AG08395 (cell line): ENCODE measurements at places on chromosomes 7 and 10.

- DNase-seq = no peak
Measured at GRCh38 chr7:43701500-43701854, 27.8 kb downstream of the COA1 start.

GRCh38 chr7:146698995-146699610 is 582.5 kb downstream of the CNTNAP2 start:
- DNase-seq = no peak

GRCh38 chr10:127592586-127592985 is 43.5 kb downstream of the NPS start:
- DNase-seq = no peak

- DNase-seq = no peak
Measured at GRCh38 chr7:6536262-6537260, 14.7 kb downstream of the GRID2IP start.

- DNase-seq = no peak
Measured at GRCh38 chr10:68684413-68684812, 36.6 kb upstream of the CCAR1 start.

DNA sequence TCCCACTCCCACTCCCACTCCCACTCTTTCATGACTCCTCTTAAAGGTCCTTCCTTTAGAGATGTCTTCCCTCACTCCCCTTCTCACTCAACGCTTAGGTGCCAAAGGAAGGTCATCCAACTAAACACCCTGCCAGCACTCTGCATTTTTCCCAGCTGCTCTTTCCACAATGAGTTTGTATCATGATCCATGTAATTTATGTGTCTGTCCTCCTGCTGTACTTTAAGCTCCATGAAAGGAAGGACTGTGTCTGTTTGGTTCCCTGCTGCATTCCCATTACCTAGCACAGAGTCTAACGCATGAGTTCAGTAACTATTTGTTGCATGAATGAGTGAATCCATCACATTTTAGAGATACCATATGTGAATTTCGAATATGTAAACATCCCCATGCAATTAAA is 252.7 kb downstream of the KIF20B start:
- DNase-seq = no peak

GRCh38 chr10:101760510-101760909 is 15.4 kb downstream of the FGF8 start:
- no peak for DNase-seq

DNA sequence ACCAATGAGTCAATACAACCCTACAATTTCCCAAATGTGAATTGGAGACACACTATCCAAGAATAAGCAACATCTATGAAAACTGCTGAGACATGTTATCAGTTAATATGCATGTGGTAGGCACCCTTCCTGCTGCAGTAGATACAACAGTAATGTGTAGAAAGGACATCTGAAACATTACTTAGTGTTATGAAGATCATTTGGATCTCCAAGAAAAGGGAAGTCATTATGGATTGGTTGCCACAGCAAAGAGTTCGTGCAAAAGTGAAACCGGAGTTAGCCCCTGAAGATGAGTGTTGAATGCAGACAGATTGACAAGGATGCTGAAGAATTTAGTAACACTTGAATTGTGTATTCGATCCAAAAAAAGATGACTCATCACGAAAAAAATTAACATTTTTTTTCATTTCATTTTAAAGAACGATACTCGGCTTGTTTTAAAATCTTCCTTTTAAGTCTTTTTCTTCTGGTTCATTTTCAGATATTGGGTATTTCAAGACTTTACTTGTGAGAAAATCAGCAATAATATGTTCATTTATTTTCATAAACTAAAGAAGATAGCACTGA is 322.4 kb upstream of the KLF6 start:
- no peak for DNase-seq

GRCh38 chr10:69835233-69835632 is 33.5 kb downstream of the COL13A1 start:
- DNase-seq = no peak

DNA sequence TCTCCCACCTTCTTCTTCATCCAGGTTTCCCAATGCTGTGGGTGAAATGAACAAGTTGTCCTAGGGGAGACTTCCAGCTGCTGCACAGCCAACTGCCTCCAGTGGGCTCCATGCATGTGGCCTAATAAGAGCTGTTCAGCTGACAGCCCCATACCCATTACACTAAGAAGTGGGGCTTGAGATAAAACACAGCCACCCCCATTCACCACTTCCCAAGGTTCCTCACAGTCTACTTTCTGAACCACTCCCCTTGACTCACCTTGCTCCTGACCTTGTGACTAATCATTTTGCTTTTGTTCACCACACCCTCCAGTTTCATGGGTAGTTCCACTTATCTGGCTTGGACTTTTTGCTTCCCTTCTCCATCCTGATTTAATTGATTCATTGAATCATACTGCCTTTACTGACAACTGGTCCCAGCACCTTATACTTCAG is 119.3 kb downstream of the CABCOCO1 start:
- DNase-seq = no peak

DNA sequence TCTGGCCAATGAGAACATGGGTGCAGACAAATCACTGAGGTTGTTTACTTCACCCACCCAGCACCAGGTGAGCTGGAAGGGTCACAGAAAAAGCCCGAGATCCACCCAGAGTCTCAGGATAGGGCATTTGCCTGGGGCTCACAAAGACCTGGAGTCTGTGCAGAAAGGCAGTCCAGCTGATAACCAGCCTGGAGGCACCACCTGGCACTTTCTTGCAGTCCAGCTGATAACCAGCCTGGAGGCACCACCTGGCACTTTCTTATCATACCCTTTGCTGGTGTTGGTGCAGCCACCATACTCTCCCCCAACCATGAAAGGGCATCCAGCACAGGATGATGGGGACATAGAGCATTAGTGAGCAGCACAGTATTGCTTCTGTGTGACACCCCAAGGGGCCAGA is 104.1 kb downstream of the PPP1R3C start:
- DNase-seq = no peak

GRCh38 chr10:13803566-13804554 is 217.1 kb downstream of the PRPF18 start:
- DNase-seq = no peak

DNA sequence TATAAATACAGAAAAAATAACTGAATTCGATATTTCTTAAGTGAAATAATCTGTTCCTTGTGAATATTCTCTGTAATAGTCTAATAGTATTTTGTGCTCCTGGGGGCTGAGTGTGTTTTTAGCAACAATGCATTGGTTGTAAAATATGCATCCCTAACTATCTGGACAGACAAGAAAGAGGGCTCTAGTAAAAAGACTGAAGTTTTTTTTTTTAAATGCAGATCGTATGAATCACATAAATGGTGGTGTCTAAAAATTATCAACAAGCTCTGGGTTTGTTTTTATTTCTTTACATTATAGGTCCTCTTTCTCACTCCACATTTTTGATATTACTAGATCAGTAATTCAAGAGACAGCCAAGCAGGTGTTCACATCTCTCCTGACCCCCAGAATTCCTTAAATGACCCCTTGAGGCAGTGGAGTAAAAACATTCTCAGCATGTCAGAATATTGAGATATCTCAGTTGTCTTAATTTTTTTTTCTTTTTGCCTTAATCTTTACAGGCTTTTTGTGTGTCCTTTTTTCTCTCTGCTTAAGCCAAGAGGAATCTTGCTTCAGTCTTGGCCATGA is 18.2 kb downstream of the ARID5B start:
- no peak for DNase-seq

- DNase-seq = no peak
Measured at GRCh38 chr7:127892488-127893314, 138.5 kb downstream of the LRRC4 start.

DNA sequence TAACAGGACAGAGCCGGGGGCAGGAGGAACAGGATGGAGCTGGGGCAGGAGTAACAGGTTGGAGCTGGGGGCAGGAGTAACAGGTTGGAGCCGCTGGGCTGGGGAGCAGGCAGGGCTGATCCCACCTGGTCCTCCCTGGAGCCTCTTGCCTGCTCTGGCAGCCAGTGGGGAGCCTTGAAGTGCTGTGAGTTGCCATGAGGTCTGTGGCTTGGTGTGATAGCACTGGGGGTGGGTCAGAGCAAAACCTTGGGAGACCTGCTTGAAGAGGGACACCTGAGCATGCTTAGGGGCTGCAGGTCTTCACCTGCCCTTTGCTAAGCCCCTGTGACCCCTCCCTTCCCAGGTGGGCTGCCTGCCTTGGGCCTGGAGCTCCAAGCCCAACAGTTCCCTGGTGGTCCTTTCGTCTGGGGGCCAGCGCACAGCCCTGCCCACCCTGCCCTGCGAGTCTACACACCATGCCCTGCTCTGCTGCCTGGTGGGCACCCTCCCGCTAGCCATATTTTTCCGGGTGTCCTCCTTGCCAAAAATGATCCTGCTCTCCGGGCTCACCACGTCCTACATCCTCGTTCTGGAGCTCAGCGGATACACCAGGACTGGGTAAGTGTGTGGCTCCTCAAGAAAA is 111.6 kb downstream of the ADCY1 start:
- DNase-seq = no peak

DNA sequence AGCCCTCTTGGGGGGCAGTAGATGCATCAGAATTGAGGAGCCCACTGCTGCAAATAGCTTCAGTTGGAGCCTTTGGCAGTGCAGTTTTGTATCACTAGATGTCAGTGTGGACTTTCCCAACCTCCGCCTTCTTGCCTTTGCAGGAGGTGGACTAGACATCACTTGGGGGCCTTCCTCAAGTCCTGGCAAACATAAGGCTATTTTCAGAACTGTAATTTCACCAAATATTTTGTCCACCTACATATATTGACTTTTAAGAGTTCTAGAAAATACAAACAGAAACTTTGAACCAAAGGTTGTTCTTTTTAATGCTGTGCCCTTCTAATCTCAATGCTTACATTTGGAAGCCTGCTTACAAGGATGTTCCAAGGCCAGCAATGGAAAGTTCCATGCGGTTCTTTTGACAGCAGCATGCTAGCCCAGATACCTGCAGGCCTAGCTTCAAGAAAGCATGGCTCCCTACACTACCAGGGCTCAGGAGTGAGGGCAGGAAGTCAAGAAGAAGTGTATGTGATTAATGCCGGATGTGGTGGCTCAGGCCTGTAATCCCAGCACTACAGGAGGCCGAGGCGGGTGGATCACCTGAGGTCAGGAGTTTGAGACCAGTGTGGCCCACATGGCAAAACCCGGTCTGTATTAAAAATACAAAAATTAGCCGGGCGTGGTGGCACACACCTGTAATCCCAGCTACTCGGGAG is 8.0 kb upstream of the ZNRF2 start:
- peak; percentile 60 for DNase-seq

GRCh38 chr10:12418725-12419261 is 69.4 kb downstream of the CAMK1D start:
- DNase-seq = no peak

- no peak for DNase-seq
Measured at GRCh38 chr10:129389194-129389593, 77.8 kb upstream of the MGMT start.

DNA sequence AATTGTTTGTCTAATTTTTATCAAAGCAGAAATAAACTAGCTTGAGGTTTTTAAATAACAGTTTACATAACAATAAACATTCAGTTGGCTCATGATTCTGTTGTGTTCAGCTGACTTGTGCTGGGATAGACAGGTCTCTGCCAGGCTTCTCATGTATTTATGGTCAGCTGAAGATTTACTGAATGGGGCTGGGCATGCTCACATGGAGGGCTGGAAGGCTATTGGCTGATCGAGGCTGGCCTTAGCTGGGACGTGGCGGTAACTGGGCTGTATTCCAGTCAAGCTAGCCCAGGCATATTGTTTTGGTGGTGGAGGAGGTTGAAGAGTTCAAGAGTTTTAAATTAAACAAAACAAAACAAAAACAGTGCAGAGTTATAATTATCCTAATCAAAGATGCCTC is 251.0 kb upstream of the MTPN start:
- no peak for DNase-seq

DNA sequence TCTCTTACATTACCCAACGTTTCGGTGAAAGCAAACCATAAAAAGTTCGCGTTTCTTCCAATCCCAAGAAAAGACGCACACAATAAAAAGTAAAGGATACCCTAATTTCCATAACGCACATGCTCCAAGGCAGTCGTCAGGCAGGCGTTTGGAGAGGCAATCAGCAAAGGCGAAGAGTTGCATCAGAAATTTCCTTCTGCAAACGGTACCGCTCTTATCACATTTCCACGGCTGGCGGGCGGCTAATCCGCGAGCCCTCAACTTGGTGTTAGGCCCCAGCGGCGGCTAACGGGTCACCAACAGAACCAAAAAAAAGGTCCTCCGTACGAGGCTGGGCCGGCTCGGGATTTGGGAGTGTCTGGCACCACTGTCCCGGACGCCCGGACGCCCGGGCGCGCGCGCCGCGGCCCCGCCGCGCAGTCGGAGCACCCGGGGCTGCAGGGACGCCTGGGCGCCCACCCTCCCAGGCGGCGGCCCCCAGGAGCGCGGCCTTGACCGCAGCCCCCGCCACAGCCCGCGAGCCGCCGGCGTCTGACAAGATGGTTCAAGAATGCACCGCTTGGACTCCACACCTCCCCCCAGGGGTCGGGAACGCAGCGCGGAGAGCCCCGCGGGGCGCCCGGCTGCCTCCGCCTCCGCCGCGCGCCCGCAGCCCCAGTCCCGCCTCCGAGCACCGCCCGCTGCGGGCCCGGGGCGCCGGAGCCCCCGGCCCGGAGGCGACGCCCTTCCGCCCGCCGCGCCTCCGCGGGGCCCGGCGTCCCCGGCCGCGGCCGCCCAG is 9.8 kb upstream of the GRB10 start:
- DNase-seq = peak; percentile 40

DNA sequence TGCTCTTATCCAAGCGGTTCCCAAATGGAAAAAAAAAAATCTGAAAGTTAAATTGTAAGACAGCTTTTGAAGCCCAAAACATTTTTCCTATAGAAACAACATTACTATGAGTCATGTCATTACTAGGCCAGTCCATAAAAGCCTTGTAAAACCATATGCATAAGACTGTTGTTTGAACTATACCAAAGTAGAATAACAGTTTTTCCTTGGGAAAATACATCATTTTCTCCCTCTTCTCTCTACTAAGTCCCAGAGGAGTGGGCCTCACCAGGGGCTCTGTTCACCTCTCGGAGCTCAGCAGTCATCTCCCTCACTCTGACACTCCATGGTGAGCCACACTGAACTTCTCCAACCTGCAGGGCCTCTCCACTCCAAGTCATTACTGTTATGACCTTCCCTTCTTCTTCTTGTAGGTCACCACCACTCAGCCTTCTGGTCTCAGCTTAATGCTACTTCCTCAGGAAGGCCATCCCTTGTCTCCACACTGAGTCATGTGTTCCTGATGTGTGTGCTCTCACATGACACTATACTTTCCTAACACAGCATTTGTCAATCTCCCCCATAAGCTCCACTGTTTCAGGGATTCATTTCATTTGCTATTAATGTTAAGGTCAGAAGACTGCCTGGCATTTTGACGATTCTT is 32.5 kb downstream of the ZNF438 start:
- DNase-seq = no peak

DNA sequence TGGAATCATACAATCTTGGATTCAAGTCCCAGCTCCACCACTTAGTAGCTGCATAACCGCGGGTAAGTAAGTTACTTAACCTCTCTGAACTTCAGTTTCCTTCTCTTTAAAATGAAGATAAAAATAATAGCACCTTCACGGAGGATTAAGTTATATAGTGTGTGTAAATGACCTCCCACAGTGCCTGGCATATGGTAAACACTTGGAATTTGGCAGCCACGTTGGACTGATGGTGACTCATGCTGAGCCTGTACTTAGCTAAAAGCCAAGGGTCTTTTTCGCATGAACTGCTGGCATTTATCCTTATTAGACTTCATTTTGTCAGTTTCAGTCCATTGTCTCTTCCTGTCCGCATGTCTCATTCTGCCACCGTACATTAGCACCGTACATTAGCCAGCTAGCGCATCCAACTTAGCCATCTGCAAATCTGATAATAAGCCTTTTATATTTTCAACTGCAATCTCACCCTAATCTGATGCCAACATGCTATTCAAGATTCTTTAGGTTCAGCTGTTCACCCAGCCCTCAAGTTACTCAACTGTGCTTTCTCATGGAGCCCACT is 11.2 kb downstream of the SLC13A4 start:
- peak; percentile 38 for DNase-seq

GRCh38 chr7:115269486-115269885 is 347.6 kb downstream of the MDFIC start:
- no peak for DNase-seq
